ENCODE measurements at places on chromosomes 3 and 15.

DNA sequence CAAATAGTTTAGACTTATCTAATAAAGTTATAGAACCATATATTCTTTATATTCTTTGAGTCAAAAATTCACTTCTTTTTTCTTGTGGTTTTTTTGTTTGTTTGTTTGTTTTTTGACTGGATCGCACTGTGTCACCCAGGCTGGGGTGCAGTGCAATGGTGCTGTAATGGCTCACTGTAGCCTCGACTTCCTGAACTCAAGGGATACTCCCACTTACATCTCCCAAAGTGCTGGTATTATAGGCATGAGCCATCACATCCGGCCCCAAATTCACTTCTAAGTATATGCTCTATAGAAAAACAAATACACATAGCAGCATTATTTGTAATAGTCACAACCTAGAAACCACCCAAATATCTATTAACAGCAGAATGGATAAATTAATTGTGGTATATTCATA lies 13.7 kb upstream of the SLTM start:
- no peak for DNase-seq

DNA sequence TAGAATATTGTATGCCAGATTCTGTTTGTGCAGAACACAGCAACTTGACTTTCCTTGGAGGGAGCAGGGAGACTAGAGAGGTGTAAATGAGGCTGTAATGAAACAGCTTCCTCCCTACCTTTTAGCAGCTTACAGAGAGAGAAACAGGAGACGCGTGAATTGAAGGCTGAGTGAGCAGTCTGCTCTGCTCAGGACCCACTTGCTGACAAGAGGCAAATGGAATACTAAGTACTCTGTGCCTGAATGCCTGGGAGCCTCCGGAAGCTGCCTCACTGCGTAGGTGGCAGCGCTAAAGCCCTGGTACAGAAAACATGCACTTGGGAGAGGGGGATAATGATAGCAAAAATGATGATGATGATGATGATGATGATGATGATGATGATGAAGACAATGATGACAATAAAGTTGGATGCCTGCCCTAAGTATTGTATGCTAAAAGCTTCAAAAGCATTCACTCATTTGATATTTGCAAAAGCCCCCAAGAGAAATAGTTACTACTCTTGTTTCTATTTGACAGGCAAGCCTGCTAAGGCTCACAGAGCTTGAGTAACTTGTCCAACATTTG lies 548.9 kb downstream of the NTRK3 start:
- no peak for DNase-seq

GRCh38 chr3:129613367-129613740 lies 6.9 kb upstream of the PLXND1 start:
- no peak for DNase-seq

GRCh38 chr3:129855170-129855831 lies 38.2 kb downstream of the TMCC1 start:
- no peak for DNase-seq

DNA sequence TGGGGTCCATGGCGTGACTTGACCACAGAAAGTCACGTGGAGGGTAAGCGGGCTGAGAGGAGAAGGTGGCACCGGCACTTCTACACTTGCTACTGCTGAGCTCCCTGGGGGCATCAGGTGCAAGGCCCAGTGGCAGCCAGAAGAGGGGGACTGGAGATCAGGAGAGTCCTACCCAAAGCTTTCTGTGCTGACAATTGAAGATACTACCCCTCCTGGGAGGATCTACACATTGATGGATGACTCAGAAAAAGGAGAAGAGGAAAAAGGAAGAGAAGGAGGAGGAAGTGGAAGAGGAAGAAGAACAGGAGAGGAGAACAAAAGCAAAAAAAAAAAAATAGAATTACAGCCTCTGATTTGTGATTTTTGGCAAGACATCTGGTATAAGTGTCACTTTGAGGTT lies 41.2 kb downstream of the MYO5C start:
- DNase-seq, result no peak

DNA sequence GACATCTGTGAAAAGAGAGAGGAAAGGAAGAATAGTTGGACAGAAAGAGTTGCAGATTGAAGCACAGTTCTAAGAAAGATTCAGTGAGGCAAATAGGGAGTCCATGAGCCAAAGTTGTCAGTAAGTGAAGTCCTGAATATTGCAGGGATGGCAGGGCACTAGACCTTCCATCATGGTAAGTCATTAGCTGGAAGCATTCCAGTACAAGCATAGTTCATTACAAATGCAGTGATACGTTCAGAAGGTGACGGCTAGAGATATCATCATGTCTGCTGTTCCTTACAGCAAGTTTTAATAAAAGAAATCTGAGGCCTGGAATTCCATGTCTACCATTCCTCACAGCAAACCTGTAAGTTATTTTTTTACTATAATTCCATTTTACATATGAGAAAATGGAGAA lies 720.1 kb downstream of the GBE1 start:
- DNase-seq, result no peak

DNA sequence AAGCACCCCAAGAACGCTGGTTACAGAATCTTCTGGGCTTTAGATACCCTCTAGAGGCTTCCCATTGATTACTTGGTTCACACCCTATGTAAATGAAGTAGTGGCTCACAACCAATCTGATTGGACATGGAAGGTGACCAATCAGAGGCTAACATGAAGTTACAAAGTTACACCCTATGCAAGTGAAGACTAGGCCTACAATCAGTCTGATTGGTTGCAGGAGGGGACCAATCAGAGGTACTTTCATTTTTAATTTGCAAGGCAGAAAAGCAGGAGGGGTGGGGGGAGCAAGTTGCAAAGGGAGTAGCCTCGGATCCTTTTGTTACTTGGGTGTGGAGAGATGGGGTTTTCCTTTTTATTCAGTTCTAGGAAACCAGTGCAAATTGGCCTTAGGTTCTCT lies 11.1 kb upstream of the RTP2 start:
- peak; percentile 58 for DNase-seq

DNA sequence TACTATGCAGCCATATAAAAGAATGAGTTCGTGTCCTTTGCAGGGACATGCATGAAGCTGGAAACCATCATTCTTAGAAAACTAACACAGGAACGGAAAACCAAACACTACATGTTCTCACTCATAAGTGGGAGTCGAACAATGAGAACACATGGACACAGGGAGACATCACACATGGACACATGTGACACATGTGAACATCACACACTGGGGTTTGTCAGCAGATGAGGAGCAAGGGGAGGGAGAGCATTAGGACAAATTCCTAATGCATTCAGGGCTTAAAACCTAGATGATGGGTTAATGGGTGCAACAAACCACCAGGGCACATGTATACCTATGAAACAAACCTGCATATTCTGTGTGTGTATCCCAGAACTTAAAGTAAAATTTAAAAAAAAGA lies 408.0 kb downstream of the EPHB1 start:
- DNase-seq, result no peak

GRCh38 chr3:31402117-31402516 lies 130.6 kb upstream of the STT3B start:
- DNase-seq, result no peak

DNA sequence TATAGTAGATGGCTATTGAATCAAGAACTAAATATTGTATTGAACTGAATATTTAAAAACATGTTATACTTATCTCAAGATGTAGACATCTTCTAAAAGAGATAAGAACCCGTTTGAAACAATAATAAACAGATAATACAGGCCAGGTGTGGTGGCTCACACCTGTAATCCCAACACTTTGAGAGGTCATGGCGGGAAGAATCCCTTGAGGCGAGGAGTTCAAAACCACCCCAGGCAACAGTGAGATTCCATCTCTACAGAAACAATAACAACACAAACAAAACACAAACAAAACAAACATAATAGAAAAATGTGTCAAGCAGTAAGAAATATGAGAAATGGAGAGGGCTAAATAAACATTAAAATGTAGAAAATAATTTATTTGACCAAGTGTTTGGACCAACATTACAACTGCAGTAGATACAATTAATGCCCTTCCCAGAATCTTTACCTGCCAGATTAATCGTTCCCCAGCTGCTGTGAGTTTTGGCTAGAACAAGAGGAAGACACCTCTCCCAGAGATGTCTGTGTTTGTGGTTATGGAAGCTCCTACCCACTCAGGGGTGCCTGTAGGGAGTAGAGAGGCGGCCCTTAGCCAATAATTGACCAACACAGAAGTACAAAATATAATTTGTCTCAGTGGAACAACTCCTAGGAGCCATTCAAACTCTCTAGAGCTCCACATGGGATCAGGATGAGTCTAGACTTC lies 111.9 kb upstream of the AGTR1 start:
- no peak for DNase-seq

- DNase-seq, result no peak
These were observed 30.7 kb upstream of the CGNL1 start for GRCh38 chr15:57345584-57345983.

GRCh38 chr3:160084998-160085397 lies 96.4 kb downstream of the IL12A start:
- DNase-seq, result no peak

DNA sequence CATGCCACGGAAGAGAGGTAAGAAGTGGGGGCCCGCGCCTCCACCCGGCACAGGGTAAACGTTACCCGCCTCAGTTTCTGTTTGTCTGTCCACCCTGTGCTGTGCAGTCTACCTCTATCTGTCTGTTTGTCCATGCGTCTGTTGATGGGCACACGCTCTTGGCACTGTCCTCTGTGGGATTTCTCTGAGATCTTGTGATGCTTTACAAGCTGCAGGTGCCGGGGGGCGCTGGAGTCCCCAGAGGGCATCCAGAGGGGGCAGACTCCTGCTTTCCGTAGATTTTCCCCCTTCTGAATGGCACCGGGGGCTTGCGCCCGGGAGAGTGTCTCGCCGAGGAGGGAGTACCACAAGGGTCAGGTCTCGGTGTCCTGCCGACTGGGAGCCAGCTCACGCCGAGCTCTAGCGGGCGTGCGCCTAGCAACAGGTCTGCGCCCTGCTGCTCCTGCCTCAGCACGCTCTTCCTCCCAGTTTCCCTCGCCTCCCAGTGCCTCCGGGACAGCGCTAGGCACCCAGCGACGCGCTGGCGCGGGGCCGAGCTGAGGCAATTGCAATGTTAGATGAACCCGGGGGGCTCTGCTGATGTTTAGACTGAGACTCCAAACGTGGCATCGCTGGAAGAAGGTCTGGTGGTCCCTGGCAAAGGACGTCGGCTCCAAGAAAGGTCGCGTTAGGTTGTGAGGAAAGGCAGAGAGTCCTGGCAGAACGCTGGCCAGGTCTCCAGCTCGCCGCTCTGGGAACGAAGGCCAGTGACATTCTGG lies 667 bp downstream of the CEMIP start:
- DNase-seq, result no peak

GRCh38 chr3:67059443-67059842 lies 61.3 kb downstream of the KBTBD8 start:
- DNase-seq, result no peak

DNA sequence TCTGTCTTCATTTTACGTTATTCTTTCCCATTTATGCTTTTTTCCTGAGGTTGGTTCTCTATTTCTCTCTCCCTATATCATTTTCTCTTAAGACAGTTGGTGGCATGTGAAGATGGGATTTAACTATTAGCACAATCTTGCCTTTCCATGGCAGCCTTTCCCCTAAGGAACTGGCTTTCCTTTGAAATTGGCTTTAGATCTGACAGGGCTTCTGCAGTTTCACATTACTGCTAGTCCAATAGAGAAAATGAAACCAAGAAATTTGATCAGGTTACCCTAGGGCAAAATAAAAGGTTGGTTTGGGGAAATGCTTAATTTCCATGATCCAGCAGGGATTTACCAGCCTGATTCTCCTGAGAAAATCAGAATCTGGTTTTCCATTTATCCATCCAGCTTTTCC lies 22.7 kb upstream of the CHL1 start:
- DNase-seq, result no peak

Measured in CD4-positive, alpha-beta T cell treated with Interleukin-4 for 4 hours (primary cell).